ENCODE measurements at places on chromosomes 16 and 17.
A peak's percentile ranks its signal among the peaks of the same experiment; 100 is the strongest.

DNA sequence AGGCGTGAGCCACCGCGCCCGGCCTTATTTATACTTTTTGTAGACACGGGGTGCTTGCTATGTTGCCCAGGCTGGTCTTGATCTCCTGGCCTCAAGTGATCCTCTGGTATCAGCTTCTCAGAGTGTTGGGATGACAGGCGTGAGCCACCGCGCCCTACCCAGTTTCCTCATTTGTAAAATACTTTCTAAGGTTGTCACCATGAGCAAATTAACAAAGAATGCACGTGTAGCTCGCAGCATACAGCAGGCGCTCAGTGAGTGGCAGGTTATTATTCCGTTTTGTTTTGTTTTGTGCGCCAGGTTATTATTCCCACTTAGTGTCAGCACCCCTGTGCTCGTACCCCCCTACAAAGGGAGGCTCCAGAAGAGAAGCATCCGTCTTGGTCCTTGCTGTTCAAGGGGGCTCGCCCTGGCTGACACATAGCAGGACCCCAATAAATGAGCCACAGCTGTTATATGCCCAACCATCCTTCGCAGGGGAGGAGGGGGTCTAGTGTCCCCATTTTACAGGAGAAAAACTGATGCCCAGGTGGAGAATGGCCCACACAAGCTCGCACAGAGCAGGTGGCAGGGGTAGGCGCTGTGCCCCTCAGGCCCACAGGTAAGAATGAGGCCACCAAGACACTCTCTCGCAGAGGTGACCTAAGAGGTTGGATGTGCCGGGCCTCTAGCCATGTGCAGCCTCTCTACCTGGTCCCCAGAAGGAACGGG is 686 bp upstream of the MIEF2 start:
- H3K4me3 ChIP-seq = peak overlapping the region; percentile 82
- H3K27me3 ChIP-seq = no peaks in the 10 kb centered on the region
- H3K4me1 ChIP-seq = peaks cover 25% of the 10 kb centered on the region

DNA sequence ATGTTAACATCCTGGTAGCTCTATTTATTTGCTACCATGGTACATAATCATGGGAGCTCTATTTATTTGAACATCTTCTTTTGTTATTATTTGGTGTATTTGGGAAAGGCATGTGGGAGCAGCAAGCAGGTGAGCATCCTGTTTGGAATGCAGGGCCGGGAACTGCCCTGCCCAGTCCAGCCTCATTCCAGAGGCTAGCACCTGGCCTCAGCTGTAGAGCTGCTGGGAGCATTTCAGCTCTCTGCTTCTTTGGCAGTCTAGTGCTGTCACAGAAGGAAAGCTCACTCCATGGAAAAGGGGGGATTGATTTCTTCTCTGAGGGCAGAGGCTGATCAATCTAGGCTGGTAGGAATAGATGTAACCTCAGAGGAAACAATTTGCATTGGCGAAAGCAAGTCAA is 112.5 kb downstream of the WWOX start:
- no peak for DNase-seq
- H3K4me3 ChIP-seq = no peak overlapping the region
- H3K27me3 ChIP-seq = no peaks in the 10 kb centered on the region
- no peak overlapping the region for H3K27ac ChIP-seq

DNA sequence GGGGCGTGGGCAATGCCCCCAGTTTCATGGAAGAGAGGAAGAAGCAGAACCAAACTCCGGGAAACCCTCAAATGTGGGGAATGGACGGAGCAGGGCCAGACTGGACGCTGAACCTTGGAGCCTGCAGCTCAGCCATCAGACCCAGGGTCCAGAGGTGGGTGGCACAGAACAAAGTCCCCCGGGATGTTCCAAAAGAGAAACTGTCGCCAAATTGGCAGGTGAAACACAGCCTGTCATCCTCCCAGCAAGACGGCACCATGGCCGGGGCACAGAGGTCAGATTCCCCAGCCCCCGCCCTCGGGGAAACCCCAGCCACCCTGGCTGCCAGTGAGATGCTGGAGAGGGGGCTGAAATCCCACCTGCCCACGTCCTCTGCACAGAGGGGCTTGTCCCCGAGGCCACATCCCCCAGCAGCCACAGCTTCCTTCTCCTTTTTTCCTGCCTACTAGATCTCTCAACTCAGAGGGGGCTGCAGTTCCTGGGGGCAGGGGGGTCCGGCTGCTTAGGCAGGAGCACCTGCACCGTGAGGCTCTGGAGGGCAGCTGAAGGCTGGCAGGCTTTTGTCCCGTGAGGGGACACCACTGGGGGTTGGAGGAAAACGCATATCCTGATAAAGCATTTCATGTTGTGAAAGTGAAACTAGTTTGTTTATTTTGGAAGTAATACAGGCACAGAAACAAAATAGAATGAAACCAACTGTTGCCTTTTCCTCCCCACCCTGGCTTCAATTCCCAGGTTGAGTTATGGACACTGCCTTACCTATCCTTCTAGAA is 1.2 kb upstream of the SECTM1 start:
- H3K4me1 ChIP-seq = peaks cover 22% of the 10 kb centered on the region
- H3K27me3 ChIP-seq = peaks cover 10% of the 10 kb centered on the region
- no peak for DNase-seq
- H3K4me3 ChIP-seq = peak overlapping the region; percentile 85
- H3K27ac ChIP-seq = peak overlapping the region; percentile 84

DNA sequence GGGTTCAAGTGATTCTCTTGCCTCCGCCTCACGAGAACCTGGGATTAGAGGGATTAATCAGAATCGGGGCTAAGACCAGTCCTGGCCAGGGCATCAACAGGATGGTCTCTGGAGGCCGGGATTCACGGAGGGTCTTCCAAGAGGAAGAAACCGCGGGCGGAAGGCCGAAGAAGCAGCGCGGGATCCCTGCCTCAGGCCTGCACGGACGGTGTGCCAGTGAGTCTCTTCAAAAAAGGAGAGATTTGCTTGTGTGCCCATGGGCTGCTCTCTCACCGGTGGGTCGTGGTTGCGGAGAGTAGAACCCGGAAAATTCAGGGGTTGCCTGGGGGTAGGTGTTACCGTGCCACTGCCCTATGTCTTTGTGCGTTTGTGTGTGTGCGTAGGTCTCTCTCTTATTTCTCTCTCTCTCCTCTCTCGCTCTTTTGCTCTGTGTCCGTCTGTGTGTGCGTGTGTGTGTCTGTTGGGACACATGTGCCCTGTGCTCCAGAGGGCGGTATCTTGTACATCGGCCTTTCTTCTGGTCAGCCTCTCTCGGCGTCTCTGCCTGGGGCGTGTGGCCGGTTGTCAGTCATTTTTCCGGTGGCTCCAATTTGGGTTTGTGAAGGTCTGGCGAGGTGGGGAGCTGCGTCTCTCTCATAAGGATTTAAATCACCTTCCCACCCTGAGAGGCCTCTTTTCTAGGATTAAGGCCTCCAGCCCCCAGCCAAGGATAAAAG is 613.2 kb downstream of the KCNJ18 start:
- no peaks in the 10 kb centered on the region for H3K27me3 ChIP-seq
- no peak overlapping the region for H3K27ac ChIP-seq
- no peaks in the 10 kb centered on the region for H3K4me1 ChIP-seq
- no peak overlapping the region for H3K4me3 ChIP-seq
- H3K36me3 ChIP-seq = peaks cover 2% of the 10 kb centered on the region

GRCh38 chr17:73188011-73188410 is 4.8 kb upstream of the COG1 start:
- no peak overlapping the region for H3K27ac ChIP-seq
- H3K4me1 ChIP-seq = peaks cover 8% of the 10 kb centered on the region
- DNase-seq = no peak
- H3K36me3 ChIP-seq = peaks cover 3% of the 10 kb centered on the region
- H3K27me3 ChIP-seq = no peaks in the 10 kb centered on the region

GRCh38 chr16:4401094-4401501 is 15.3 kb downstream of the CORO7 start:
- DNase-seq = no peak
- peaks cover 50% of the 10 kb centered on the region for H3K36me3 ChIP-seq
- no peaks in the 10 kb centered on the region for H3K27me3 ChIP-seq
- H3K4me1 ChIP-seq = no peaks in the 10 kb centered on the region

- no peaks in the 10 kb centered on the region for H3K4me1 ChIP-seq
- no peak overlapping the region for H3K27ac ChIP-seq
- no peaks in the 10 kb centered on the region for H3K27me3 ChIP-seq
These were observed 590.6 kb upstream of the SOX9 start for GRCh38 chr17:71530248-71530647.

DNA sequence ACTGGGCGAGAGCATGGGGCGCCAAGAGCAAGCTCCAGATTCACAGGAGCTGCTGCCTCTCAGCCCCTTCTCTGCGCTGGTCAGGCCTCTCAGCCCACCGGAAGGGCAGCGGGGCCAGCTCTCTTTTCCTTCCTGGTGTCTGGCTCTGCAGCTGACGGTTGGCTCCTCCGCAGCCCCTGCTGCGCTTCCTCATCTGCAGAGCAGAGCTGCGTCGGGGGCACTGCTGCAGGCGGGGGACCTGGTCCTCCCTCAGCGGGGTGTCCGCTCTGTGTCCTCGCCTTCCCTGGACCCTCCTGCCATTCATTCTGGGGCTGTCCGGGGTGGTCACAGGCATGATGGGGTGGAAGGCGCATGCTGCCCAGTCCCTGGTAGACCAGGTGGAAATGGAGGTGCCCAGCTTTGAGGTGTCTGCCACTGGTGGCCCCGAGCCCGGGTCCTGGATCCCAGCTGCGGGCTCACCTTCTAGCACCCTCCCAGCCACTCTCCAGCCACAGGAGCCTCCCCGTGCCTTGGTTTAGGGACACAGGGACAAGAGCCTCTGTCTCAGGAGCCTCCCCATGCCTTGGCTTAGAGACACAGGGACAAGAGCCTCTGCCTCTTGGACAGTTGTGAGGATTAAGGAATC is 84.8 kb downstream of the IRF8 start:
- H3K4me3 ChIP-seq = no peak overlapping the region
- H3K4me1 ChIP-seq = peaks cover 29% of the 10 kb centered on the region
- no peak overlapping the region for H3K27ac ChIP-seq
- H3K27me3 ChIP-seq = no peaks in the 10 kb centered on the region
- no peak for DNase-seq

DNA sequence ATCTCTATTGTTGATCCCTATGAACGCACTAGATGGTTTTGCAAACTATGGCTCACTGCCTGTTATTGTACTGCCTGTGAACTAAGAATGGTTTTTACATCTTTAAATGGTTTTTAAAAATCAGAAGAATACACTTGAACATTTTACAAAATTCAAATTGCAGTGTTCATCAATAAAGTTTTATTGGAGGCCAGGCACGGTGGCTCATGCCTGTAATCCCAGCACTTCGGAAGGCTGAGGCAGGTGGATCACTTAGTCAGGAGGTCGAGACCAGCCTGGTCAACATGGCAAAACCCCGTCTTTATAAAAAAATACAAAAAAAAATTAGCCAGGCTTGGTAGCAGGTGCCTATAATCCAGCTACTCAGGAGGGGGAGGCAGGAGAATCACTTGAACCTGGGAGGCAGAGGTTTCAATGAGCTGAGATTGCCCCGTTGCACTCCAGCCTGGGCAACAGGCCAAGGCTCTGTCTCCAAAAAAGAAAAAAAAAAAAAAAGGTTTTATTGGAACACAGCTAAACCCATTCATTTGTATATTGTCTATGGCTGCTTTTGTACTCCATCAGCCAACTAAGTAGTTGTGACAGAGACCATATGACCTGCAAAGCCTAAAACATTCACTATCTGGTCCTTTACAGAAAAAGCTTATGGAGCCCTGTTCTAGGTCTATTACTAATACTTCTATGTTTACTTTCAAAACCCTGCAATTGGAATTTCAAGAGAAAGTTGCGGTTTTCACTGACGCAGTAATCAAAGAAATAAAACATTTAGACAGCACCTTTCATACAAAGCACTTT is 18.9 kb downstream of the IKZF3 start:
- peaks cover 34% of the 10 kb centered on the region for H3K36me3 ChIP-seq
- H3K27me3 ChIP-seq = no peaks in the 10 kb centered on the region
- H3K4me1 ChIP-seq = peaks cover 55% of the 10 kb centered on the region
- H3K27ac ChIP-seq = no peak overlapping the region
- H3K4me3 ChIP-seq = no peak overlapping the region

DNA sequence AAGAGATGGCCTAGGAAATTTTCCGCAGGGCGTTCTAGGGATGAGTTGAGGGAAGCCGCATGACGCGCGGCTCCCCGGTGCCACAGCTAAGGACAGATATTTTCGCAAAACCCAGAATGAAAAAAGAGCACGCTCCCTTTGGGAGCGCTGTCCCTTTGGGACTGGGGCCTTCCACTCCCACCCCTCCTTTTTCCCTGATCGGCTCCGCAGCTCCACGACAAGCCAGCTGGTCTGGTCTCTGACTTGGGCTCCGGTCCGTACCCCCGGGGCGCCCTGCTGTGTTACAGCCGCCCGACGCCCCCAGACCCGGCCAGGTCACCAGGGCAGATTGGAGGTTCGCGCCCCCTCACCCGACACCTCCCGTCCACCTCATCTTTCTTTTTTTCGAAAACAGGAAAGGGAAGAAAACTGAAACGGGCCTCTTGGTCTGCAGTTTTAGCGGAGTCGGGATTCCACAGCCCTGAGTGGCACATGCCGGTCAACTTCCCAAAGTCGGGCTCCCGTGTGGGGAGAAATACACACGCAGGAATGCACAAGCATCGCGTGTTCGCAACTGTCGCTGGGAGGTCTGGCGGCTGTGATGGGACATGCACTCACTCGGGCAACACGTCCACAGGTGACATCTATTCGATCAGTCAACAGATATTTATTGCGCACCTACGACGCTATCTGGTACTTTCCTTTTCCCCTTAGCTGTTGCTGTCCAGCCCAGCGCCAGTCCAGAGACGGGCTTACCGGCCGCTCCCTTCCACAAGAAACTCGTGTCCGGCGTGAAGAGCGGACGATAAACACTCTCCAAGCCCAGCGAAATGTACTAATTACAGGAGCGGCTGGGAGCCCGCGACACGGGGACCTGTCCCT is 3.9 kb upstream of the SOX9 start:
- no peaks in the 10 kb centered on the region for H3K4me1 ChIP-seq
- no peaks in the 10 kb centered on the region for H3K36me3 ChIP-seq
- DNase-seq = no peak
- H3K27ac ChIP-seq = no peak overlapping the region

- no peaks in the 10 kb centered on the region for H3K36me3 ChIP-seq
- DNase-seq = no peak
- H3K27me3 ChIP-seq = peaks cover 8% of the 10 kb centered on the region
- H3K4me1 ChIP-seq = peaks cover 17% of the 10 kb centered on the region
These were observed 17.7 kb downstream of the PIMREG start for GRCh38 chr17:6461792-6462524.

GRCh38 chr17:48113201-48113676 is 5.7 kb downstream of the SNX11 start:
- H3K4me1 ChIP-seq = peaks cover 33% of the 10 kb centered on the region
- peak; percentile 45 for DNase-seq
- peak overlapping the region; percentile 30 for H3K4me3 ChIP-seq
- H3K27ac ChIP-seq = peak overlapping the region; percentile 84
- H3K27me3 ChIP-seq = no peaks in the 10 kb centered on the region
